Prostate gland (tissue), 2 donors: ENCODE measurements at places on chromosomes 1 and 21. TPM values are rescaled to one million over a fixed set of nuclear protein-coding genes. Genes with fewer than 3 reads are reported as not detected.

DNA sequence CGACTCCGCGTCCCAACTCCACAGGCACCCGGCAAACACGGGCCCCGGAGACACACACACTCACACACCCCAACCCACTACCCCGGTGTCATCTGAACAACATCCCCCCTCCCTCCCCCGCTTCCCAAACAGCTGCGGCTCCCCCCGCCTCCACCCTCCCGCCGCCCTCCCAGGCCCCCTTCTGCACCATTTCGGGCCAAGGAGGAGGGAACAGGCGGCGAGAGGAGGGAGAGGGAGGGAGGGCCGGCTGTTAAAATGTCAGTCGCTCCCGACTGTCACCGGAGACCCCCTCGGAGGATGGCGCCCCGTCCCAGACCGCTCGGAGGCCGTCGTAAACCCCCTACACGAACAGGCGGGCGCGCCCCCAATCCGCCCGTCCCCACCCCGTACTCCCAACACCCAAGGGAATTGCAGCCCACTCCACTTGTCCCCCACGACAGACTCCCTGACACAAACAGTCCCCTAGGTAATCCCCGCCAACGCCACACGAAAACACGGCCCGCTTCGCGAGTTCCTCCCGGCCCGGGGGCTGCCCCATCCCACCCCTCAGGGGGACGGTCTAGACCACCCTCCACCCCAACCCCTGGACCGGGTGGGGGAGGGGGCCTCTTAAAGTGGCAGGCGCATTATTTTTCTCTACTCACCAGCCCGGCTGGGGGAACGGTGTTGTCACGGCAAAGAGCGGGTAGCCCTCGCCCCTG is 583 bp downstream of the MEF2D start:
- no peak for DNase-seq

DNA sequence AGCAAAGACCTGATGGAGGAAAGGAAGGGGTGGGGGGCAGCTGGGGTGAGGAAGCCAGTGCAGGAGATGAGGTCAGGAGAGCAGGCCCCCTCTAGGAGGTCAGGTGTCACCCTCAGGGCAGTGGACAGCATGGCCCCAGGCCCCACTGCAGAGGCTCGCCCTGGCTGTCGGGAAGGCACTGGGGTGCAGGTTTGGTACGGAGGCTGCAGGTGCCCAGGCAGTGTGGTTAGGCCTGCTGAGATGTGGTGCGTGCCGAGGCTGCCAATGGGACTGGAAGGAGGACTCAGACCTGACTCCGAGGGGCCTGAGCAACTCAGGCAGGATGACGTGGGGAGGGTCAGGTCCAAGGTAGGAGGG is 82.3 kb downstream of the PCBP3 start:
- no peak for DNase-seq

CACHD1 gene
- total RNA-seq, result 14.4 TPM

DNA sequence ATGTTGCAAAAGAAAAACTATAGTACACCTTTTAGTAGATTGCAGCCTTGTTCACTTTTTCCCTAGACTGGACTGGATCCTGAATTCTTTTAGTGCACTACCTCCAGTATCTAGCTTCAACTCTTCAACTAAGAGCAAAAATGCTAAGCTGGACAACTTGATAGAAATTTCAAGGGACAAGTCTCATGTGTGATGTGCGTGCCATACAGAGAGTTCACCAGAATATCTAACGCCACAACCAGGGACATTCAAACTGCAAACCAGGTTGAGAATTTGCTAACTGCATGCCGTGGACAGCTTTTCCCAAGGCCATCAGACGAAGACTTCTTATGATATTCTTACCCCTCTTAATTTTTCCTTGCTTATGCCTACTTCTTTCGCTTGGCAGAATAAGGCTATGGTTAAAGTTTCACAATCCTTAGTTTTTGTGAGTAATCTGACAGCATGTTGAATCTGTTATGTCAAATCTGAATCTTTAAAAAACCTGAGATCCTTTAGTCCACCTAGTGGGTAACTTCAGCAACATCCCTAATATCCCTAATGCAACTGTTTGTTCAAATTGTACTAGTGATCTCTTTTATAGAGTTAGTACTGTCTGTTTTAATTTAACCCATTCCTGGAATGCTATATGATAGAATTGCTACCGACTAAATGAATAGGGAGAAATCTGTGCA is 66.4 kb downstream of the DDAH1 start:
- DNase-seq, result no peak

NHLH1 gene
- not detected for total RNA-seq

LRRN2 gene
- 0.55 TPM for total RNA-seq

DNA sequence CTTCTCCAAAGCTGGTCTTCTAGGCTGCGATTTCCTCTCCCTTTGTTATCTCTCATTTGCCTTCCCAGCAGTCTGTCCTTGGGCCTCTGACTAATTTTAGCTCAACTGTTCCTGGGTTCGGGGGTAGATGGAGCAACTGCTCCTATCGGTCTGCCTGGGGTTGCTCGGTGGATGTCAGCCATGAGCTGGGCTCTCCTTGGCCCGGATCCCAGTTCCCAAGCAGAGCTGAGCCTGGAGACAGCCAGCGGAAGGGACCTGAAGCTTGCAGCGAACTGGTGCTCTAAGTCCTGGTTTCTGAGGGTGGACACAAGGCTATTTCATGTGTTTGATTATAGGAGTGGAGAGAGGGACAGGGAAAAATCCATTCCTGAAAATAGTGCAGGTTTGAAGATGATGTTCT is 423.0 kb downstream of the RPS6KC1 start:
- no peak for DNase-seq

ODR4 gene
- 31.6 TPM for total RNA-seq

GRCh38 chr1:10484521-10484920 is 9.8 kb downstream of the PEX14 start:
- DNase-seq, result no peak

LCK gene
- total RNA-seq, result 4.4 TPM

DNA sequence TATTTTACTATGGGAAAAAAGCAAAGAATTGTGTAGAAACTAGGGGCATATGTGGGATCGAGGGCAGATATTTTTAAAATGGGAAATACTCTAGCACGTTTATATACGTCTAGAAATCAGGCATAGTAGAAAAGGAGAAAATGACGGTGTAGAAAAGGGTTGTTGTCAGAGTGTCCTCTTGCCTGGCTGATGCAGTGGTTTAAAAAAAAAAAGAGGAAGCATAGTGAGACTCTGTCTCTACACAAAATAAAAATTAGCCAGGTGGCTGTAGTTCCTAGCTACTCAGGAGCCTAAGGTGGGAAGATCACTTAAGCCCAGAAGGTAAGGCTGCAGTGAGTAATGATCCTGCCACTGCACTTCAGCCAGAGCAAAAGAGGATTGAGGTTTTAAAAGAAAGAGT is 64.7 kb upstream of the LRRC7 start:
- no peak for DNase-seq

GRCh38 chr1:37448185-37448584 is 26.2 kb upstream of the ZC3H12A start:
- no peak for DNase-seq

GRCh38 chr1:100050139-100050538 is 80.3 kb downstream of the SLC35A3 start:
- DNase-seq, result no peak

CXADR gene
- 127 TPM for total RNA-seq

DNA sequence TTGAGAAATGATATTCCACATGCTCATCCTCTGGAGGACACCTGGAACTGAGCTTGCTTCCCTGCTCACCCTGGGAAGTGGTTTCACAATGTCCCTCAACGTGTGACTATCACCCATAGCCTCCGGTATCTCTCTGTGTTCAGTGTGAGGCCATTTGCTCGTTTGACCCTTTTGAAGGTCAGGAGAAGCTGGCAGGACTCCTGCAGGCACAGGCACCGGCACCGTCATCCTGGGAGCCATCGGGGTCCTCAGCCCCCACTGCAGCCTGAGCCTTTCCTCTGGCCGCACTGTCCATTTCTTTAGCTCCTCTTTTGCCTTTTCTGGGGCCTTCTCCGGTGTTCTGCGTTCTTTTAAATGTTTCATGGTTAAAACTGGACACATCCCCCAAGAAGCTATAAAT is 159.6 kb upstream of the COL6A1 start:
- no peak for DNase-seq

PDC gene
- total RNA-seq, result not detected

ALPL gene
- total RNA-seq, result 6.3 TPM

LY9 gene
- 0.46 TPM for total RNA-seq

GRCh38 chr1:165873481-165873880 is 46.1 kb downstream of the UCK2 start:
- DNase-seq, result no peak

DNA sequence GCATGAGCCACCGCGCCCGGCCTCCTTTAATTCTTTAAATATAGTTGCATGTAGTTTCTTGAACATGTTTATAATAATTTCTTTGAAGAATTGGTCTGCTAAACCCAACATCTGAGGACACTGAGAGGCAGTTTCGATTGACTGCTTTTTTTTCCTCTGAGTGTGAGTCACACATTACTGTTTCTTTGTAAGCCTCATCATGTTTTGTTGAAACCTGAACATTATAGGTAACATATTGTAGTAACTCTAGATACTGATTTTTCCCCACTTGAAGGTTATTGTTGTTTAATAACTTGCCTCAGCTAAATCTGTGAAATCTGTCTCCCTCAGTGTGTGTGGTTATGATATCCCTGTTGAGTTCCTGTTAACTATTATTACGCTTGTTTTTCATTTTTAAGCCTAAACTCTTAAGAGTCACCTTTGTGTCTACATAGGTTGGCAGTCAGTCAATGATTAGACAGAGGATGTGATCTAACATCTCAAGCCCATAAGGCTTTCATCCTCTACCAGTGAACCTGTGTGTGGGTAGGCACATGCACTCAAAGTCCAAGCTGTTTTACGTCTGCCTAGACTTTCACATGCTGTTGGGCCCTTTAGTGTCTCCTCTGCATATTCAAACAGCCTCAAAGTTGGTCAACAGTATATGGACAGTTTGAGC is 155.5 kb downstream of the KCNH1 start:
- DNase-seq, result no peak

B3GALT5 gene
- 1.2 TPM for total RNA-seq

DNA sequence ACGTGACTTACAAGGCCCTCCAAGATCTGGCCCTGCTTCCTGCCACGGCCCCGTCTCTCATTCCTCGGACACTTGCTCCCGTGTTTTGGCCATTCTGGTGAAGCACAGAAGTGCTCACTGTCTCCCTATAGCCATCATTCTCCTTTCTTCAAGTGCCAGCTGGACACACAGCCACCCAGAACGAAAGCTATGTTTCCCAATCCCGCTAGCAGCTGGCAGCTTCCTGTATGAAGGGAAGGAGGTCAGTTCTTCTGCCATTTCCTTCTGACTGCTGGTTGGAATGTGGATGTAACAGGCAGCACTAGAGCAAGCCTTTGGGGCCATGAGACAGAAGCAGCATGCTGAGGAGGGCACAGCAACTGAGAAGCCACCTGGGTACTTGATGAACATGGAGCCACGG is 82.8 kb downstream of the TGFBR3 start:
- no peak for DNase-seq

HPCAL4 gene
- 4.9 TPM for total RNA-seq

- no peak for DNase-seq
Measured at GRCh38 chr1:50243939-50244338, 135.2 kb downstream of the ELAVL4 start.

DNA sequence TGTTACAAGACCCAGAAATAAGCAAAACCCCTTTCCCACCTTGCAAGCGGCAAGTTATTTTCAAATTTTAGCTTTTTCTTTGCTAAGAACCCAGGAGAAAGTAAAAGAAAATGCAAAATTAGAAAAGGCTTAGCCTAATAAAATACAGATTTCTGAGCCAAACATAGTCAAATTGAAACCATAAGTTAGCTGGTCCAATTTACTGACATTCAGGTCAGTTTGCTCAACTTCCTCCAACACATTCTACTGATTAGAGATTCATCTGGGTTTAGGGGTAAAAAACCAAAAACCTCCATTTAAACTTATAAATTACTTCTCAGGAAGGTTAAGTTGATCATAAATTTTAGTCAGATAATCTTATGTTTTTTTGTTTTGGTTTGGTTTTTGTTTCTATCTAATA is 701.8 kb upstream of the CXADR start:
- no peak for DNase-seq

SYTL1 gene
- total RNA-seq, result 94.7 TPM

- DNase-seq, result no peak
Measured at GRCh38 chr1:182255494-182255893, 136.1 kb downstream of the GLUL start.

- no peak for DNase-seq
Measured at GRCh38 chr1:64323054-64323453, 119.6 kb downstream of the UBE2U start.

- DNase-seq, result no peak
Measured at GRCh38 chr1:94883691-94884090, 43.2 kb downstream of the CNN3 start.

- DNase-seq, result no peak
Measured at GRCh38 chr1:228100822-228101613, 2.1 kb downstream of the C1orf35 start.

DNA sequence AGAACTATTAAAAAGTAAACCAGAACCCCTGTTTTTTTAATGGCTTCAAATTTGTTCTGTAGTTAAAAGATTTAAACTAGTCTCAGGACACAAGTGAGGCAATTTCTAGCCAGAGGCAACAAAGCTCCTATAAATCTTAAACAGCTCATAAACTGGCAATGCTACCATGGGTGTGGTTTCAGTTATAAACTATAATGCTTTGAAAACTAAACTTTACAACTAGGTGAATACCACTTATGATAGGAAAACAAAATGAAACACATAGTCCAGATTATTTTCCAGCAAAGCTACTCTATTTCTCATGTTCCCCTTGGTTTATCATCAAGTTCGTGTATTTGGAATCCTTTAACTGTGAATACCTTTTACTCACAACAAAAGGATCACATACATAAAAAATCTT is 282.5 kb downstream of the VAV3 start:
- DNase-seq, result peak; percentile 56

ETV3L gene
- not detected for total RNA-seq

FAM177B gene
- 0.23 TPM for total RNA-seq

IQGAP3 gene
- 3.0 TPM for total RNA-seq

DNASE2B gene
- 8.6 TPM for total RNA-seq

MYBPHL gene
- not detected for total RNA-seq

SH3D21 gene
- total RNA-seq, result 8.1 TPM

SNX27 gene
- total RNA-seq, result 24.1 TPM
